ENCODE measurements at places on chromosomes 3 and 15. TPM values are rescaled to one million over a fixed set of nuclear protein-coding genes. Genes with fewer than 3 reads are reported as not detected.

DNA sequence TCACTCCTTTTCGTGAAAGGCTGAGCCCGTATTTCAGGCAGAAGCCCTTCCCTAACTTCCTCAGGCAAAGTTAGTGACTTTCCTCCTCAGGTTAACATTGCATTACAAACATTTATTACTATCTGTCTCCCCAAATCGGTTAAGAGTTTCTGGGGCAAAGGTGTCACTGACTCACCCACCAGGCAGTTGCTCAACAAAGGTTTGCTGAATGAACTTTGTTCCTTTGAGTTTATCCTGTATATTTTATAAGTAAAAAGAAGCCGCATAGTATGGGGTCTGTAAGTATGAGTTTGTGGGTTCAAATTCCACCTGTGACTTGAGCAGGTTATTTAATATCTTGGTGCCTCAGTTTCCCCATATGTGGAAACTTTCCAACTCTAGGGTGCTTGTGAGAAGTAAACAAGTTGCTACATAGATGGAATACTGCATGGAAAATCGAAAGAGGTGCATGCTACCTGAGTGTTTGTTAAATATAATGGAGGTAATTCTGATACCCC lies 177.7 kb downstream of the THRB start:
- H3K4me1 ChIP-seq, result no peaks in the 10 kb centered on the region
- no peaks in the 10 kb centered on the region for H3K27me3 ChIP-seq
- DNase-seq, result no peak
- no peak overlapping the region for H3K27ac ChIP-seq
- no peaks in the 10 kb centered on the region for H3K36me3 ChIP-seq

The PCOLCE2 gene
- 6.8 TPM for total RNA-seq

The EIF5A2 gene
- total RNA-seq, result 16.9 TPM

- no peak overlapping the region for H3K4me3 ChIP-seq
- peaks cover 22% of the 10 kb centered on the region for H3K36me3 ChIP-seq
- no peak overlapping the region for H3K27ac ChIP-seq
- peak; percentile 81 for DNase-seq
These were observed 165.2 kb upstream of the UMPS start for GRCh38 chr3:124565013-124565412.

GRCh38 chr15:29645841-29646240 lies 176.4 kb downstream of the TJP1 start:
- no peaks in the 10 kb centered on the region for H3K36me3 ChIP-seq
- H3K27me3 ChIP-seq, result no peaks in the 10 kb centered on the region
- no peak overlapping the region for H3K27ac ChIP-seq
- H3K4me1 ChIP-seq, result no peaks in the 10 kb centered on the region
- H3K4me3 ChIP-seq, result no peak overlapping the region

Measured in spinal cord (tissue), 10 donors.